Hematopoietic multipotent progenitor cell treated with erythropoietin and hydrocortisone succinate and interleukin-3 and kit ligand, for 4 days (in vitro differentiated cells): ENCODE measurements at places on chromosomes 2 and 18.
A peak's percentile ranks its signal among the peaks of the same experiment; 100 is the strongest.

GRCh38 chr2:186554850-186555671, 34.8 kb upstream of the ITGAV start:
- DNase-seq: peak; percentile 47

GRCh38 chr18:48884771-48885170, 66.0 kb downstream of the SMAD7 start:
- no peak for DNase-seq

DNA sequence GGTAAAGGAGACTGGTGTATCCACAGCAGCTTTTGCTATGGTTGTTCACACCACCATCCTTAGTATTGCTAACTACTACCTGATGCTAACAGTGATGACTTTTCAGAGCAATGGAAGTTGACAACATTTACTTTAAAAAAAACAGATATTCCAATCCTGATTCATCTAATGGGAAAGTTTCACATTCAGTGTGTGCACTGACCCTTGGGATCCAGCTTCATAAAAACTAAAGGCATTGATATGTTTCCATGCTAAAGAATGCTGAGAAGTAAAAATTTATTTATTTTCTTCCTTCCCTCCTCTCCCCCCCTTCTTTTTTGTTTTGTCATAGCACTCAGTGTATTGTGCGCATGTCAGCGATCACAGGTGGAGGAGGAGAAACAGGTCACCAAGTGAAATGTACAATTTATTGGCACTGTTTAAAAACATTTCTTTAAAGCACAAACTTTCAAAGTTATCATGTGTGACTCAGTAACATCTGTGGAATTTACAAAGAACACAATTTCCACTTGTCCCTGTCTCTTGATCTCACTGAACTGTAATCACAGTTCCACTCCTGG, 229.9 kb downstream of the ALK start:
- no peak for DNase-seq

GRCh38 chr2:152063325-152063924, 35.4 kb downstream of the CACNB4 start:
- DNase-seq: no peak

GRCh38 chr2:172496160-172496608, 59.7 kb upstream of the PDK1 start:
- DNase-seq: peak; percentile 50

- peak; percentile 11 for DNase-seq
Observed at GRCh38 chr2:208392300-208392699, 14.3 kb upstream of the PTH2R start.

GRCh38 chr18:79819064-79819967, 21.6 kb downstream of the KCNG2 start:
- no peak for DNase-seq

GRCh38 chr2:65390134-65390533, 42.3 kb downstream of the SPRED2 start:
- no peak for DNase-seq

- peak; percentile 35 for DNase-seq
Observed at GRCh38 chr18:24659827-24660720, 199.6 kb downstream of the HRH4 start.

DNA sequence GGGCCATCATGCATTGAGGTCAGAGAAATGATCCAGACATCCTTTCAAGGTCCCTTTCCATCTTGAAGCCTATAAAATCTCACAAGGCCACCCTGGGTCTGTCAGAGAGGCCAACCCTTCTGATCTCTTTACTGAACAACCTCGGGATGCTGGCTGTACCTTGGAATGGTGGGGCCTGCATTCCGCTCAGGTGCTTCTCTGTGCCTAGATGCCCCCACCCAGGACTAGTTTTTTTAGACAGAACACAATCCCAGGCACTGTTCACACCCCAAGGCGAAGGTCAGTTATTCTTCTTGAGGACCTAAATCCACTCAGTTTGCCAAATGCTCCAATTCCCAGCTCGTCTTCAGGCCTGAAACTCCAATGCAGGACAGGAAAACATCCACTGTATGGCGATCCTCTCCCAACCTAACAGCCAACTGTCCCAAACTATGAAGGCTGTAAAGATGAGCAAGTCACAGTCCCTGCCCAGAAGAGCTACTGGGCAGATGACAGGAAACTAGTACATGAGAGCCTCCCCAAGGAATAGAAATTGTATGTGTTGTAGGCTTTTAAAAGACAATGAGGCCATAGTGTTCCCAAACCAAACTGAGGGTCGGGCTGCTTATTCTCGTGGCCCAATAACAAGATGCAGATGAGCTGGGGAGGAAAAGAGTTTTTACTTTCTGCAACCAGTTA, 154.4 kb upstream of the ACAA2 start:
- no peak for DNase-seq

GRCh38 chr18:29080946-29081345, 904.0 kb upstream of the CDH2 start:
- no peak for DNase-seq

GRCh38 chr2:6887751-6888192, 10.2 kb downstream of the RSAD2 start:
- DNase-seq: peak; percentile 95

DNA sequence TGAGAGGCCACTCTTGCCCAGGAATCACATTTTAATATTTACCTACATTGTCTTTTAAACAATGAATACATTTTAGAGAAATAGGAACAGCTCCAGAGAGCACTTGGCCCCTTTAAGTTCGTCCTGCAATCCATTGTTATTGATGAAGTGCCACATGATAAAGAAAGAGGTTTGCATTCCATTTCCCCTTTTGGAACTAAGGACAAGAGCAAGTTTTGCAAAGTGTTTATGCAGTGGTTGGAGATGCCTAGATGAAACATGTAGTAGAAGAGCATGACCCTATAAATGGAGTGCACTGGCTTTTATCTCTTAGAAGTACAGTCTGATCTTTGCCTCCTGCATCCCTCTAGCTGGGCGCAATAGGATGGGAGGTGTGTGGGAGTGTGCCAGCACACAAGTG, 118.7 kb upstream of the CNTNAP5 start:
- DNase-seq: peak; percentile 24

DNA sequence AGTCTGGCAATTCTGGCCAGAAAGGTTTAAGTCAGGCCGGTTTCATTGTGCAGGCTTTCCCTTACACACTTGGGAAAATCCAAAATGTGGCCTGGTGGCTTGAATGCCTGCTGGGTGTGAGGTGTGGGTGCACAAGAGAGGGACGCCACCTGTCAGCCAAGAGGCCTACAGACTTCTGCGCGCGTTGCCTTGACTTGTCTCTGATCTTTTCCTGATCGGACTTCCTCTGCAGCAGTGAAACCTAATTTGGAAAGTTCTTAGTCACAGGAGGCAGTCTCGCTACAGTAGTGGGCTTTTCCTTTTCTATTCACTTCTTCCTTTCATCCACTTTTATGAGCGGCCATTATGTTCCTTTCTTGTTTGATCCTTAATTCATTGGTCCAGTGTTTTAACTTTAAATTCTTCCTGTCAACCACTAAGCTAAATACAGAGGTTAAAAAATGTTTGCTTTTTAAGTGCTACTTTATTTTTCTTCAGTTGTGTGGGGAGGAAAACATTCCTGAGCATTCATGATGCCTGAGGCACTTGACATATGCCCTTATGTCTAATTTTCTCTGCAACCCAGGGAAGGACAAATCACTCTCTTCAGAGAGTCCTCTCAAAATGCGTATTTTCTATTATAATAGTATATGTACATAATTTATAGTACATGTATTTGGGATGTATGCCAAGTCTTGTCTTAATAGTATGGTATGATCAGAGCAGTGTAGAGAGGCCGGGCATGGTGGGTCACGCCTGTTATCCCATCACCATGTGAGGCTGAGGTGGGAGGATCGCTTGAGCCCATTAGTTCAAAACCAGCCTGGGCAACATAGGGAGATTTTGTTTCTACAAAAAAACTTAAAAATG, 128.9 kb downstream of the WDSUB1 start:
- no peak for DNase-seq

GRCh38 chr18:61435064-61435652, 101.9 kb downstream of the CDH20 start:
- peak; percentile 41 for DNase-seq

GRCh38 chr18:6604573-6604941, 125.0 kb upstream of the ARHGAP28 start:
- no peak for DNase-seq

DNA sequence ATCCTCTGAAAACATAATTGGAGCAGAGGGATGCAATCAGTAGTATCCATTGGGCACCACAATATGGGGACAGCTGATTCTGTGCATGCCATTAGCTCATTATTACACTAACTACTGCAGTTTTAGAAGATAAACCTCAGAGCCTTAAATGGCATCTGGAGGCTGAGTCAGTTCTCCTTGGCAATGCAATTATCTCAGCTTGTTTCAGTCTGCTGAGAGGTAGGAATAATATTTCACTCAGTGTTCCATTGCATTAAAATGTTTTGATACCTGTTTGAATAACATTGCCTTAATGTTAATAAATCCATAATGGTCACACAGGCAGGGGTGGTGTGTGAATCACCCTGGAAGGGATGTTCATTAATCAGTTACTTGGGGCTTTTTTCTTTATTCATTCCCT, 309.6 kb downstream of the LRRTM1 start:
- DNase-seq: no peak

- no peak for DNase-seq
Observed at GRCh38 chr2:215941726-215942125, 71.6 kb downstream of the MREG start.

DNA sequence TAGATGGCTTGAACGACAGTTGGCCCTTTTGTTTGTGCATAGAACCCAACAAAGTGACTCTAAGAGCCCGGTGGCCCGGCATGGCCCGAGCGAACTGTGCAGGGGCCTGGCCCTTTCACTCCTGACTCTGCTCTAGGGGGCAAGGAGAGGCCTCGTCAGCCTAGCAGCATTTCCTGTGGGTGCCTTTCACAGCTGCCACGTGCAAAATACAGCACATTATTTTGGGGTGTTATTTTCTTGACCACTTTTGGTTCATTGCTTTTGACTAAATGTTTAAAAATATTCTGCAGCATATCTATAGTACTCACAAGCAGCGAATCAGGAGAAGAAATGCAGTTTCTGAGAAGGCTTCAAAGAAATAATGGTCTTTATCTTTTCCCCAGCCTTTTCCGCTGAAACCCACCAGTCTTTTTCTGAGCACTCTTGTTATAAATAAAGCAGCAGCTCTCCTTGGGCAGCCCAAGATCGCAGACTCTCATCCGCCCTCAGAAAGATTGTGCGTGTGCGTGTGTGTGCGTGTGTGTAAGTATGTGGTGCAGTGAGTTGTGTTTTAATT, 31.3 kb downstream of the DGKD start:
- peak; percentile 92 for DNase-seq

DNA sequence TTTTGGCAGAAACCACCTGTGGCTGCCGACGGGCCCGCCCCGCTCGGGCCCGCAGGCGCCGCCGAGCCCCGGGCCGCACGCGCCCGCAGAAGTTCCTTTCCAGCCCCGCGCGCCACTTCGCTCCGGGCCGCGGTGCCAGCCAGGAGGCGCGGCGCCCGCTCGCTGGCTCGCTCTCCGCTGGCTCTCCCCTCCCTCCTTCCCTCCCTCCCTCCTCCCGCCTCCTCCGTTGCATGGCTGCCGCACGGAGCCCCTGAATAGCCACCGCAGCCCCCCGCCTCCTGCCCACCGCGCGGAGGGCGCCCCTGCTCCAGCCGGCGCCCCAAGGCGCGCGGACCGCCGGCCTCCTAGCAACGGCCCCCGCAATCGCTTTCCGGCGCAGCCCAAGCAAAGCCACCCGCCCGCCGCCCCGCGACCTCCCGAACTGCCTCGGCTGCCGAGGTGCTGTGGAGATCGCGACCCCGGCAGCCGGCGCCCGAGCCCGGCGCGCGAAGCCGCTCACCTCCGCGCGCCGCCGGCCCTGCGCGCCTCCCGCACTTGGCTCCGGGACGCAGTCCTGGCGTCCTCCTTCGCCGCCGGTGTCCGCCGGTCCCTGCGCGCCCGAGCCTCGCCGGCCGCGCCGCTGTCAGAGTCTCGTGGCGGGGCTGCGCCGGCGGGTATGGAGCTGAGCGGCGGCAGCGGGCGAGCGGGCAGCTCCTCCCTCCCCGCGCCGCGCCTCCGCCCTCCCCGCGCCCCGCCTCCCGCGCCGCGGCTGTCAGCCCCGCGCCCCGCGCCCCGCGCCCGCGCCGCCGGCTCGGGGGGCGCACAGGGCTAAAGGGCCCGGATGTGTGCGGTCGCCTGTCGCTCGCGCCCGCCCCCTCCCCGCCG, at the start of gene ZBTB7C:
Gene ZBTB7C, minus strand, starts transcription at position 657 of the 864 bp plus-strand sequence.
- DNase-seq: peak; percentile 39
